Memory B cell (primary cell): ENCODE measurements at places on chromosomes 1 and 21.

DNA sequence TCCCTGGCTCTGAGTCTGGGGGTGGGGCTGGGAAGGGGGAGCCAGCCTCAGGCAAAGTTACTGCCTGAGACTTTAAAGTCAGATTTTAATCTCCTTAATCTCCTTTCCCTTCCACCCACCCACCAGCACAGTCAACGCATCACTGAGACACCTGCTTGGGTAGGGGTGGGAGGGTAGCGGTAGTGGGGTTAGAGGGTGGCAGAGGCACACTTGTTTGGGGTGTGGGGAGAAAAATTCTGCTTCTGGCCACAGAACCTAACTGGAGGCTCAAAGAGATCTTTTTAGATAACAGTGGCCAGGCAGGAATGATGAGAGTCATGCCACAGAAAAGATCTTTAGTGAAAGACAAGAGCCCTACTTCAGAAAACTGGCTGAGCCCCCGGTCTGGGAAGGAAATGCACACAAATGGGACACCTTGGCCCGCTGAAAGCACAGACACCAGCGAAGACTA lies 44.1 kb downstream of the CD247 start:
- DNase-seq, result no peak

DNA sequence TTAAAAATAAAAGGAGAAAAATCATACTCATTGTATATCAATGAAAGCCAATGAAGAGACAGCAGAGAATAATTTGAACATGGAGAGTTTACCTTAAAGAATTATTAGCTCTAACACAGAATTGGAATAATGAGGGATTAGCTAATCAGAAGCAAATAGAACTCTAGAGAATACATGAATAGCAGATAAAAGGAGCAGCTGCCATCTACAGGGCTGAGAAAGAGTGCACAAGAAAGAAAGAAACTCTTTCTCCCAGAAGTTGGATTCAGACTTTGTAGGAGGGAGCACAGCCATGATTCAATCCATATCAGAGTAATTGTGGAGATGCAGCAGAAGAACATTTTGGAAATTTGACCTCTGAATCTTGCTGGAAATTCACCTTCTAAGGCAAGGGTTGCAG lies 1171.2 kb downstream of the PLA2G4A start:
- no peak for DNase-seq

GRCh38 chr1:219236933-219237610 lies 63.4 kb downstream of the LYPLAL1 start:
- no peak for DNase-seq

GRCh38 chr21:41802198-41802584 lies 35.3 kb upstream of the RIPK4 start:
- no peak for DNase-seq
